NCI-H1092 (cell line): ENCODE measurements at places on chromosomes 5 and 9.

GRCh38 chr9:95724253-95724991 lies 151.1 kb upstream of the ERCC6L2 start:
- DNase-seq = no peak

DNA sequence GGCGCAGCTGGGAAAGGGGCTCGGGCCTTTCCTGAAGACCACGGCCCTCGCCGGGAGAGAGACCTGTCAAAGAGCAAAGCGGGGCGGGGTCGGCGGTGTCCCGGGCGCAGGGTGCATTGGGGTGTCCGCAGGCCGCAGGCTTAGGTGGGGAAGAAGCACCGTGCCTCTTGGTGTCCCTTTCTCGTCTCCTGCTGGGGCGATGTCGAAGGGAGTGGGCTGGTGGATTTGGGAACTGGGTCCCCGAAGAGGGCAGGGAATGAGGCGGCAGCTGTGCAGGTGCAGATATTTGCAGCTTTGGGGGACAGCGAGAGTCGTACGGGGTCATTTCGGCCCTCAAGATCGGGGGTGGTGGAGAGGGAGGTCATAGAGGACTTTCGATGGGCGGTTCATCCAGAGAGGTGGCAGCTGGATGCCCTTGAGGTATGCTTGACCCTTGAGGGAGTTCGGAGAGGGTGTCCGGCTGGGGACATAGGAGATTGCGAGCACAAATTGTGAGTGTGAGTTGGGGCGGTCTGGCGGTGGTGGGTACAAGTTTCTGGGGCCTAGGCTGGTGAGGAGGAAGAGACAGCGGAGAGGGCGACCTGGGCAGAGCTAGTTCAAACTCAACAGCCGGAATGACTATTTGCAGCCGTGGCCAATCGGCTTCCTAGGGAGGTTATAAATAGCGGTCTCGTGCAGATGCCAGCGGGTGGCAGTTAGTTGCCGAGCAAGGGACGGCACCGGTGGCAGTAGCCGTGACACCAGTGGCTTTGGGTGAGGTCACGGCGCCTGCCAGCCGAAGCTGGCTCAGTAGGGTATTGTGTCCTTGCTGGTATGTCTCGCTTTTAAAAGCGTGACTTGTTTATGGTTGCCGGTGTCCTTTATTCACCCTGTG lies 601 bp downstream of the NNT start:
- DNase-seq = peak; percentile 72

DNA sequence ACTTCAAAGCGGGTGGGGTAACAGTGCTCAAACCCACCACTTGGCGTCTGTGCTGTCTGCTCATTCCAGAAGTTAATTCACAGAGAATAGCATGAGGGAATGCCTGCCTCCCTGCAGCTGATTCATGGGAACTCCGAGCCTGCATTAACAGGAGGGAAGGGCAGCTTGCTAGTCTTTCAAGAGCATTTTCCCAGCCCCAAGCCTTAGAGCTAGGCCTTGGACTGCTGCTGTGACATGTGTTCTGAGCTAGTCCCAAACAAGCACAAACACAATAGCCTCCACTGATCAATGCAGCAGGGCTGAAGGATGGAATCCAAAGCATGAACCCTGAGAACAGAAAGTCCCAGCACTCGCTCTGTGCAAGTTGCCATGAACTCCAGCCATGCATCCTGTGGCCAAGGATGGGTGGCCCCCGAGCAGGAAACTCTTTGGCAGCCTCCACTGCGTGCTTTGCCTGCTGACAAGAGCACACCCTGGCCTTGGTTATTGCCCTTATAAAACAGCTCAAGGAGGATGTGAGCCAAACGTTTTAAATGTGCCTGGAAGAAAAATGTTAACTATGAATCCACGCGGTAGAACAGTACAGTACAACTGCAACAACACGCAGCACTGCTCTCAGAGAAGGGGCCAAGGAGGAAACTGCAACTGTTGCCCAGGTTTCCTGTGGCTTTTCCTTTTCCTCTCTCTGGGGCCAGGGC lies 653.1 kb upstream of the KLF4 start:
- DNase-seq = no peak

DNA sequence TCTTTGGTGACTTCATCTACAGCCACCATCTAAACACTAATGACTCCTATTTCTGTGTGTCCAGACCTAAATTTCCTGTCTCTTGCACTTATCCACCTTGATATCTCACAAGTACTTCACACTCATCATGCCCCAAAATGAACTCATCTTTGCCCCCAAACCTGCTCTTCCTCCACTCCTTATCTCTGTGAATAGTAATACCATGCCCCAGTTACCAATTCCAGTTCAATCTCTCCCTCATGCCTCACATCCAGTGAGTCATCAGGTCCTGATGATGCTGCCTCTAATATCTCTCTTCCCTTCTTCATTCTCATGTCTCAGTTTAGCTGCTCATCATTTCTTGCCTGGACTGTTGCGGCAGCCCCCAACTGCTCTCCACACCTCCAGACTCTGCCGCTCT lies 14.9 kb upstream of the DNAJB5 start:
- DNase-seq = no peak

DNA sequence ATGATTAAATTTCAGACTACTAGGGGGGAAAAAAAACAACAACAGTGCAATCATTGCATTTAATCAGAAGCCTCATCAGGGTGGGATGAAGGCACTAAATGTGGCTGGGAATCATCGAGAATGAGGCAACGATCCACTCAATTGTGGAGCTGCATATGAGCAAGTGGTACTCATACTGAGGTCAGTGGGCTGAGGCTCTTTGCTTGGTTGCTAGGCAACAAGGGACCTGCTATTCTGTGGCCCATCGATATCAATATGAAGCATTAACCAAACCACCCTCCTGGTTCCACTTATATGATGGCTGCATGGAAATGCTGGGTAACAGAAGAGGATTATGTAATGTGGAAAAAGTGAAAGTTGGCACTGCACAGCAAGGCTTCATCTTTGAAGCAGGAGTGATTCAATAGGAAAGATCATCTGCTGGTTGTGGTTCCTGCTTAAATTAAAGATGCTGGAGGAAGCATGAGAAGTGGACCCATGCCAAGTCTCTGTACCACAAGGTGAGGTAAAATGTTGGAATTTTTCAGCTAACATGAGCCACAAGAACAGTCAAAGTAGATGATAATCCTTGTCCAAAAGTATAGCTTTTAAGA lies 159.8 kb upstream of the HMHB1 start:
- DNase-seq = no peak

DNA sequence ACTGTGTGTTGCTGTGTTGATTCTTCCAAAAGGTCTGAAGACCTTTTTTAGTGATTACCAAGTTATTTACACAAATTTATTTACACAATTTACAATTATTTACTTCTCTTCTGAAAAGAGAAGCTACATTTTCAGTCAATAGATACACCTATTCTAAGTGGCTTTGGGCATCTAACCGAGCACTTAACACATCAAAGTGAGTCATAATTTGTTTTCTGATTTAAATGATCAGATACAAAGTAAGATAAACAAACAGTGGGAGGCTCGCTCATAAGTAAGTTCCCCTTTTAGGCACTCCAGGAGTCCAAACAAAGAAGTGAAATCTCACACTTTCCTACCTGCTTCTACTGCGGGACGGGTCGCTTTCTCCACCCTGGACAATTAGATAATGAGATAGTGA lies 90.2 kb downstream of the APBA1 start:
- no peak for DNase-seq

DNA sequence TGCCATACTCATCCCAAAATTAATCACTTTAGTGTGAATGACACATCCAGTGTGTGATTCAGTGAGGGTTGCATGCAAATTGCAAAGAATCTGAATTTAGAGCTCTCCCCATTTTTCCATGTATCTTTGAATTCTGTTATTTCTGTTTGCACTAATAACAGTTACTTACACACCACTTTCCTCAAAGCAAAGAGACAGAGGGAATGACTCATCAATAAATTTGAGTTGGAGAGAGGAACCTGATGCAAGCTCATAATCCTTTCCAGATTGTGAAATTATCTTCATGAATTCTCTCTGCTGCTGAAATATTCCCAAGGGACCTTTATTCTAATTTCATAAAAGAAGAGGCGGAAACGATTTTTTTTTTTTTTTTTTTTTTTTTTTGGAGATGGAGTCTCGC lies 204.8 kb downstream of the CDH9 start:
- DNase-seq = no peak

DNA sequence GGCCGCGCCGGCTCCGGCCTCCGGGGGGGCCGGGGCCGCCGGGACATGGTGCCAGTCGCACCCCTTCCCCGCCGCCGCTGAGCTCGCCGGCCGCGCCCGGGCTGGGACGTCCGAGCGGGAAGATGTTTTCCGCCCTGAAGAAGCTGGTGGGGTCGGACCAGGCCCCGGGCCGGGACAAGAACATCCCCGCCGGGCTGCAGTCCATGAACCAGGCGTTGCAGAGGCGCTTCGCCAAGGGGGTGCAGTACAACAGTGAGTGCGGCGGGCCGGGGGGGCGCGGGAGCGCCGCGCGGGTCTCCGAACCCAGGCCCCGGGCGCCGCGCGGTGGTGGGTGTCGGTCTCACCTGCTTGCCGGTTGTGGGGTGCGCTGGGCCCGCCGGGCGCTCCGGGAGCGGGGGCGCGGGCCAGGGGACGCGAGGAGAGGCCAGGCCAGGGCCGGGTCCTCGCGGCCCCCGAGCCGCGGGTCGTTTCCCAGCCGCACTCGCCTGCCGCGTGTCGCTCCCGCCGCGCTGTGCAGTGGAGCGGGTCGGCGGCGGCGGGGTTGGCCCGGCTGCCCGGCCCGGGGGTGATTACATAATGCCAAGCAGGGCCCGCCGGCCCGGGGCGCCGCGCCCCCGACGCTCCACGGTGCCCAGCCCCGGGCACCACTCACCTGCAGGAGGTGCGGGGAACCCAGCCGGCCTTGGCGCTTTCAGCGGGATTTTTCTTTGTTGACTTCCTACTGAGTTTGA lies 492 bp downstream of the RABL6 start:
- no peak for DNase-seq
